Cardiac septum (tissue), 1 donor: ENCODE measurements at places on chromosomes 11 and 22. TPM values are rescaled to one million over a fixed set of nuclear protein-coding genes. Genes with fewer than 3 reads are reported as not detected.

DNA sequence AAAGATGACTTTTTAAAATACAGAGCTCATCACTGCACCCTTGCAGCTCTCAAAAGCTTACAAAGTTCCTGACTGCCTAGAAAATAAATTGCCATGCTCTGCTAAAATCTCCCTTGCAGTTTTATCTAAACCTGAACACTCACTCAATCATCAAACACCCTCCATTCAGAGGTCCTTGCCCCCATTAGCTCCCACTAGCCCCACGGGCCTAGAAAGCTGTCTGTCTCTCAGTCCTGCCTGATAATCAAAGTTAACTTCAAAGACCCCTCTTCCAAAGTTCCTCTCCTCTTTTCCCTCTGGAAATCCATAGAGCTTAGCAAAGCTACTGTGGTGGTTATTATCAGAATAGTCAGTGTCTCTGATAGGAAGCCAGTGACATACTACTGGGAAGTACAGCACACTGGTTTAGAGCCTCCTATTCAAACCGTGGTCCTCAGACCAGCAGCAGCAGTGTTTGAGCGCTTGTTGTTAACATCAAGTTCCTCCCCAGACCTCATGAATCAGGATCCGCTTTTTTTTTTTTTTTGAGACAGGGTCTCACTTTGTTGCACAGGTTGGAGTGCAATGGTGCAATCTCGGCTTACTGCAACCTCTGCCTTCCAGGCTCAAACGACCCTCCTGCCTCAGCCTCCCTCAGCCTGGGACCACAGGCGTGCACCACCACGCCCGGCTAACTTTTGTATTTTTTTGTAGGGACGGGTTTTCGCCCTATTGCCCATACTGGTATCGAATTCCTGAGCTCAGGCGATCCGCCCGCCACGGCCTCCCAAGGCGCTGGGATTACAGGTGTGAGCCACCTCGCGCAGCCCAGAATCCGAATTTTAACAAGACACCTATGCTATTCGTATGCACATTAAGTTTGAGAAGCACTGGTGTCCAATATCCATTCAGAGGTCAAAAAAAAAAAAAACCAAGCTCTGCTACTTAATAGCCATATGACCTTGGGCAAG lies 1.2 kb downstream of the NDUFC2 start:
- DNase-seq, result no peak

DNA sequence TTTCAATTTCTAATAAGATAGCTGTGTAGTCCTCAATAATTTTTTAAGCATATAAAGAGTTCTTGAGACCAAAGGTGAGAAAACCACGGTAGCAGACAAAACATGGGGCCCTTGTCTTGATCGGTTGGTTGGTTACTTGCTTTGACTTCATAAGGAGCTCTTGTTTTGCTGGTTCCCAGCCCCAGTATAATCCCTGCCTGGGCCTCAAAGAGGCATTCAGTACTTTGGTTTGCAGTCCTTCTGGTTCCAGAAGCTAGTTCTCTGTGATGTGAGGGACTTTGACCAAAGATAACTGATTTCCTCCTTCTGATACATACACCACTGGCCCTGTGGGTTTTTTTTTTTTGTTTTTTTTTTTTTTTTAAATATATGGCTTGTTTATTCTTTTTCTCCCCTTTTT lies 17.1 kb downstream of the MARK2 start:
- no peak for DNase-seq

- DNase-seq, result no peak
Measured at GRCh38 chr22:30074994-30075393, 5.3 kb upstream of the HORMAD2 start.

The SLC25A18 gene
- 0.11 TPM for total RNA-seq

DNA sequence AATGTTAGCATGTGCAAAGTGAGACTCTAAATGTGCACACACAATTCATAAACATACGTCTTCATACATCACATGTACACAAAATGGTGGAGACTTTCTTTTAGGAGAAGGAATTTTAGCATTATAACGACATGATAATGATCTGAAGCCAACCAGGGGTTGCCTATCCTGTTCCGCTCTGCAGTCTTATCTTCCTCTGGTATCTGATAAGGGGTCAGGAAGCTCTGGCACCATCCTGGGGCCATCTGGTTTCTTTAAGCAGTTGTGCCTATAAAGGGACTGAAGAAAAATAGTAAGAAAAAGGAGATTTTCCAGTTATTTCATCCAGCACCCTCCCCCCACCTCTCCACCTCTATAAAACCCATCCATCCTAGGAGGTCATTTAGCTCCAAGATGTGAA lies 5.8 kb upstream of the NUP50 start:
- DNase-seq, result no peak

- DNase-seq, result peak; percentile 74
Measured at GRCh38 chr22:23833911-23834317, 4.9 kb downstream of the DERL3 start.

- DNase-seq, result no peak
Measured at GRCh38 chr22:19085233-19085718, 36.9 kb downstream of the DGCR2 start.

GRCh38 chr11:84319863-84320262 lies 1033.7 kb upstream of the CCDC90B start:
- no peak for DNase-seq

DNA sequence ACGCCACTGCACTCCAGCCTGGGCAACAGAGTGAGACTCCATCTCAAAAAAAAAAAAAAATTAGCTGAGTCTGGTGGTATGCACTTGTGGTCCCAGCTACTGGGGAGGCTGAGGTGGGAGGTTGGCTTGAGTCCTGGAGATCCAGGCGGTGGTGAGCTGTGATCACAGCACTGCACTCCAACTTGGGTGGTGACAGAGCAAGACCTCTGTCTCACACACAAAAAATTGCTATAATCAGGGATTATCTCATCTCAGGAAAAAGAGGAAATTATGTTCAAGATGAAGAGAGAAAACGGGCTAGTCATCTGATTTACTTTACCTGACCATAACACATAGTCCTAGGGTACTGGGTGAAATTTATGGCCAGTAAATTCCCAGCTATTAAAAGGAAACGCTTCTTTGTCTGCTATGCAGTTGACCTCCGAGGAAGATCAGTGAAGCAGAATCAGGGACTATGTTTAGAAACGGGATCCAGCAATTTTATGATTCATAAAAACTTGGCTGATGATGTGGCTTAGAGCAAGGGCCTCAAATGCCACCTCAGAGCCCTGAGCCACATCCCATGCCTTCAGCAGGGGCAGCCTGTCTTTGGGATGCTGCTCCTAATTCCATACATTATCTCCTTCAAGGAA lies 386.2 kb downstream of the NTM start:
- DNase-seq, result no peak

GRCh38 chr11:11192541-11192940 lies 160.5 kb downstream of the CSNK2A3 start:
- DNase-seq, result no peak
